ENCODE measurements at places on chromosomes 5 and 9.

GRCh38 chr9:90069085-90069484 is 464.3 kb downstream of the GADD45G start:
- DNase-seq: no peak

DNA sequence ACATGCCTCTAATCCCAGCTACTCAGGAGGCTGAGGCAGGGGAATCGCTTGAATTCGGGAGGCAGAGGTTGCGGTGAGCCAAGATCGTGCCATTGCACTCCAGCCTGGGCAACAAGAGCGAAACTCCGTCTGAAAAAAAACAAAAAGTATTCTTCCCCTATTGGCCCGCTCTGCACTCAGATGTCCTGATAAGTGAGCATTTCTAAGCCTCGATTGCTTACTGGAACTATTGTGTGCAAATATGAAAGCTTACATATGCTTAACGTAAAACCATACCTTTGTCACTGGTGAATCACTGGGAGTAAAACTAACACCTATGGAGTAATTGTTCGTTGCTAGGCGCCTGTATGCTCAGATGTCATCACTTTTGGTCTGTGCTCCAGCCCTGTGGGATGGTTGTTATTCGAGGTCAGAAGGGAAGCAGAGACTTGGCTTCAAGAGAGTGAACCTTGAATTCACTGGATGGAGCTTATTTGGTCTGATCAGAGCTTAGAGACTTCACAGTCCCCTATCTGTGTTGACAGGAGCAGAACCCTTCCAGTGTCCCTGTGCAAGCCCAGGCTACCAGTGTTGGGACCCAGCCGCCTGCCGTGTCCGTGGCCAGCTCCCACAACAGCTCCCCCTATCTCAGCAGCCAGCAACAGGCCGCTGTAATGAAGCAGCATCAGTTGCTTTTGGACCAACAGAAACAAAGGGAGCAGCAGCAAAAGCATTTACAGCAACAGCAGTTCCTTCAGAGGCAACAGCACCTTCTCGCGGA is 25.3 kb upstream of the LTC4S start:
- no peak for DNase-seq

GRCh38 chr9:31639451-31639850 is 745.0 kb upstream of the ACO1 start:
- DNase-seq: no peak

GRCh38 chr9:20683351-20684034 is 566 bp upstream of the FOCAD start:
- no peak for DNase-seq

DNA sequence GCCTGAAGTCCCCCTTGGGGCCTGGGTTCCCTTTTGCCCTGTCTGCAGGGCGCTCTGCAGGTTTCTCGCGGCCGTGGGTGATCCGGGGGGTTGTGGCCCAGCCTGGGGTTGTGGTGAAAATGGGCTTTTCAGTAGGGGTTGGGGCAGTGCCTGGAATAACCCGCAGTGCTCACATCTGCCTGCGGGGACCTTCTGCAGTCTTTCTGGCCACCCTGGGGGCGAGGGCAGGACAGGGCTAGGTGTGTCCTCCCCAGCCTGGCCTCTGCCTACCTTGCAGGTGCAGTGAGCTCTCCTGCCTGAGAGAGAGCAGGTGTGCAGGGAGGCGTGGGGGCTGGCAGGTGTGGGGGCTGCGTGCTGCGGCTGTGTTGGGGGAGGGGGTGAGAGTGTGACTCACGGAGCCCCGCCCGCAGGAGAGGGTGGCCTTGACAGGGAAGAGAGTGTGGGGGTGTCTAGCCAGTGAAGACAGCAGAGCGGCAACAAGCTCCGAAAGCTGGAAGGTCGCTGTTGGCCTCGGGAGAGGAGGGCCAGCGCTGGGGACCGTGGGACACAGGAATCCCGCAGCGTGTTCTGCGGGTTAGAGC is 131.4 kb downstream of the MRPL36 start:
- no peak for DNase-seq

GRCh38 chr9:27457445-27457844 is 66.6 kb upstream of the IFNK start:
- DNase-seq: no peak

- DNase-seq: no peak
These were observed 280.6 kb upstream of the EFNA5 start for GRCh38 chr5:107951309-107951708.

- DNase-seq: no peak
These were observed 27.7 kb downstream of the CDC37L1 start for GRCh38 chr9:4706971-4707622.

- DNase-seq: no peak
These were observed 29.6 kb upstream of the PRDM12 start for GRCh38 chr9:130634801-130635200.

- DNase-seq: no peak
These were observed 831 bp downstream of the RMRP start for GRCh38 chr9:35656831-35657545.

- no peak for DNase-seq
These were observed 11.4 kb downstream of the TMEM245 start for GRCh38 chr9:109108318-109108717.

GRCh38 chr5:5321137-5321536 is 101.3 kb upstream of the ICE1 start:
- no peak for DNase-seq

DNA sequence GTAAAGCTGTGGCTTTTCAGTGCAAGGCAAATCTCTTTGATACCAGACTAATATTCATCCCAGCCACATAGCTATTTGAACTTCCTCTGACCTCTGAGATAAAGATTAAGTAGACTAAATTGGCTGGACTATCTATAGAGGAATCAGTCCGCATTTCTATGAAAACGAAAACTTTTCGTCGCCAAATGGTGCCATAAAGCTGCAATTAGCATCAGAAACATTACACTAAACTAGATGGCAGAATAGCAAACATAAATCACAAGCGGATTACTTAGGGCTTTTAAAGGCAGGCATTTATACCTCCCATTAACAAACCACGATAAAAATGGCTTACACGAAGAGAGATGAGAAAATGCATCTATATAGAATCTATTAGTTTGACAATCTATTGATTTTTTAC is 1009.7 kb upstream of the CDH6 start:
- no peak for DNase-seq

DNA sequence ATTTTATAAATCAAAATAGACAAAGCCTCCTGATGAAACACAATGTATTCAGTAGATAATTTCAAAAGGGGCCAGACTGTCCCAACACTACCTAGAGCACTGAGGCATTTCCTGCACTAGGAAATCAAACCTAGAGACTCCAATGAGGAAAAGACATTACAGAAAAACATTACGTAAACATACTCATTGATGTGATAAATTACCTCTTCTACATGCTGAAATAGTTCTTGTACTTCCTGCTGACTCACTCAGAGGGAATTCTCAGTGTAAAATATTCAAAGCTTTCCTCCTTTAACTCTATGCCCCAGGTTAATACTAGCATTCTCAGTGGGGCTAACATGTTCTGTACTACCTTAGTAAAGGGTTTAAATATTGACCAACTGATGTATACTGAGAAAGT is 178.0 kb downstream of the ESM1 start:
- no peak for DNase-seq

- DNase-seq: no peak
These were observed 12.1 kb downstream of the MTRR start for GRCh38 chr5:7881091-7881490.

- no peak for DNase-seq
These were observed 176.6 kb upstream of the KCNN2 start for GRCh38 chr5:114185274-114185673.

- no peak for DNase-seq
These were observed 86.6 kb downstream of the GABRA1 start for GRCh38 chr5:161934486-161934885.

GRCh38 chr5:79086116-79086515 is 16.5 kb downstream of the BHMT2 start:
- DNase-seq: no peak

DNA sequence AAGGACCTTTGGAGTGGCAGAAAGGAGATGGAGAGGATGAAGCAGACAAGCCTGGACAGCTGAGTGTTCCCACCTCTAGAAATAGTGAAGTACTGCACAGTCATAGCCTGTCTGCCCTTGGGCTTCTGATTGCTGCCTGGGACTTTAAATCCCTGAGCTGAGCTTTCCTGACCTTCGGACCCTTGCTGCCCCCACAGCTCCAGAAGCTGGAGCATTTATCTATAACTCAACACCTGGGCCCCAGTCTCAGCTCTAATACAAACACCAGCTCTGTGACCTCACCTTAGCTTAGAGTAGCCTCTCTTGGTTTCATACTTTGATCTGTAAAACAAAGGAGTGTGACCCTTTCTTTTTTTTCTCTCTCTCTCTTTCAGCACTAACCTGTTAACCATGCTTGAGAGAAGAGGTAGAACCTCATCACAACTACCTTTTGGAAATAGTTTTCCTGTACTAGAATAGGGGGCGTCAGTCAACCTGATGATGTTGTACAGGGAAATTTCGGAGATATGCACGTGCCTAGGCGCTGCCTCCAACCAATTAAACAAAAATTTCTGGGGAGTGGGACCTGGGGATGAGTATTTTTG is 25.4 kb upstream of the ELL2 start:
- no peak for DNase-seq

DNA sequence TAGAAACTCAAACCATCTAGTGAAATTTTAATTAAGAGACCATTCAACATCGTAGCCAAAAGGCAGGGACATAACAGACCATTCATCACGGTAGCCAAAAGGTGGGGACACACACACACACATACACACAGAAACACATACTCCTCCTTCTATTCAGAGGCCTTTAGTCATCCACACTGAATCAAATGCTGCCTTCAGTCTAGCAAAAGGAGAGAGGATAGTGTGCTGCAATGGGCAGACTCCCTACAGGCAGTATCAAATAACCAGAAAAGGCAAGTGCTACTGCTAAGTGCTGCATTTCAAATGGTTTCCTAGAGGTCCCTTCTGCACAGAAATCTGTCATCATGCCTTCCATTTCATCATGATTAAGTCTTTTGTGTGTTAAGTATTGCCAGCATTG is 303.9 kb downstream of the TRIM32 start:
- no peak for DNase-seq

DNA sequence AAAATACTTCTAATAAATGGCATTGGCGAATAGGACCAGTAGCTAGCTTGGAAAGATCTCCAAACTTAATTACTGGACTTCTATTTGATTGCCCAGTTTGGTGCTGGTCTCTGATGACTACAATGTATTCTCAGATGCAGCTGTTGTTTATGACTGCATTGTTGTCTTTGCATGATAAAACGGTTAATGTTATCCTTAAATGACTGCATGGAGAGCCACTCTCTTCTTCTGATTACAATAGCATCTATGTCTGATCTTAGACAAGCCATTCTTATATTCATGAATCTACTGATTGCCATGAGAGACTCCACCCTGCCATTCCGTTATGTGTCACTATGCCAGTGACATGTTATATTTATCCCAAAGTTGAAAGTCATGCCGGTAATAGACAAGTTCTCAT is 42.9 kb upstream of the ERBIN start:
- no peak for DNase-seq

DNA sequence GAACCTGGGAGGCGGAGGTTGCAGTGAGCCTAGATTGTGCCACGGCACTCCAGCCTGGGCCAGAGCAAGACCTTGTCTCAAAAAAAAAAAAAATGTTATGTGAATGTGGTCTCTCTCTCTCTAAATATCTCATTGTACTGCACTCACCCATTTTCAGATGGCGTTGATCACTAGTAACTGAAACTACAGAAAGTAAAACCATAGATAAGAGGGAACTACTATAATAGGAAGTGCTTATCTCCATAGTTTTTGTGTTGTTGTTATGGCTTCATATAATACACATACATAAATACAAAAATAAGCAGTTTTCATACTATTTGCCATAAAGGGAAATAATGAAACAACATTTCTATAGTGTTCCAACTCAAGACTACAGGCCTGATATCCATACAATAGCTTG is 9.1 kb downstream of the IL31RA start:
- no peak for DNase-seq

DNA sequence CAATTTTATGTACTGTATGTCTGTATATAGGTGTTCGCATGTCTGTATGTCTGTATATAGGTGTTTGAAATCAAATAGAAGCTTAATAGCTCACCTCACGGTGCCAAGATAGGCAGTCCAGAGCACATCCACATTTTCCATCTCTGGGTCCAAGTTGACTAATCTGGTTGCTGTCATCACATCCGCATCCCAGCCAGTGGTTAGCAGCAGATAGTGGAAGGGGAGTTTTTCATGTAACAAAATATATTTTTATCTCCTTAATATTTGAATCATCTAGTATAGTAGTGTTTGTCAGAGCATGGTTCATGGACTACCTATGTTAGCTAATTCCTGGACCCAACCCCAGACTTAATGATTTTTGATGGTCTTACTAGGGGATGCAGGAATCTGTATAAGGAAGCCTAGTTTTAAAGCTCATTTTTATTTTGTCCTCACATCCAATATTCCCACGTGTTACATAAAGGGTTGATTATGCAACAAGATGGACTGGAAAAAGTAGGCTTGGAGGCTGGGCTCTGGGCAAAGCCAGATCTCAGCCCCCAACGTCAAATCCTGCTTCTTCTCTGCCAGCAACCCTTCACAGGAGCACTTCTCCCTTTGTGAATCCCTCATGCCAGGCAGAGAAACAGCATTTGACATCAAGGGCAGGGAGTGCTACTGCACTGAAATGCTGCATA is 219.7 kb downstream of the ZSWIM6 start:
- DNase-seq: no peak

DNA sequence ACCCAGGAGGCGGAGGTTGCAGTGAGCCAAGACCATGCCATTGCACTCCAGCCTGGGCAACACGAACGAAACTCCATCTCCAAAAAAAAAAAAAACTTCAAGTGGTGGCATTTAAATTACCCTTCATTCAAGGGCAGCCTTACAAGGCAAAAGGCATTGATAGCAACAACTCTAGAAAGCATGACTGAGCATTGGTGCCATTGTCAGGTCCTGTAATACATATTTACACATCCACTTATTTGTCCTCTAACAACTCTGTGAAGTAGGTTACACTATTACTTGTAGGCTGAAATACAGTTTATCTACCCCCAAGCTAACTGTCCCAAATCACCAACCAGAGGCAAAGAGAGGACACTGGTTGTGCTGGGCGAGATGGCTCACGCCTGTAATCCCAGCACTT is 52.7 kb upstream of the LARP1 start:
- DNase-seq: no peak

DNA sequence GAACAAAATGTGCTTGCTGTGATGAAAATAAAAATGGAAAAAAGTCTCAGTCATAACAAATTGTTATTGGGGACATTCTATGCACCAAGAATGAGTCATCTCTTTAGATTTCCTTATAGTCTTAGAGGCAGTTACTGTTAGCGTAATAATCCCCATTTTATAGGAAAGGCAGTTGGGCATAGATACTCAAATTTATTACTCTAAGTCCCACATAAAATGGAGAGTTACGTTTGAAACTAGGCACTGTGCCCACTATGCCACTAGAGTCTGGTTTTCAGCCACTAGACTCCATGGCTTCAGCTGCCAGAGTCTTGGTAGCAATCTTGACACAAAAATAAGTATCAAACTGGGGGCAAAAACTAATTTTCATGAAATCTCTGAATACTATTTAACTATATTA is 317.9 kb upstream of the MEF2C start:
- no peak for DNase-seq

GRCh38 chr5:40437452-40437861 is 242.3 kb upstream of the PTGER4 start:
- DNase-seq: no peak
